ENCODE measurements at places on chromosomes 11 and 22.

- DNase-seq = no peak
Measured at GRCh38 chr11:36027731-36028130, 83.9 kb downstream of the LDLRAD3 start.

- DNase-seq = no peak
Measured at GRCh38 chr11:17185938-17186337, 21.8 kb downstream of the PIK3C2A start.

DNA sequence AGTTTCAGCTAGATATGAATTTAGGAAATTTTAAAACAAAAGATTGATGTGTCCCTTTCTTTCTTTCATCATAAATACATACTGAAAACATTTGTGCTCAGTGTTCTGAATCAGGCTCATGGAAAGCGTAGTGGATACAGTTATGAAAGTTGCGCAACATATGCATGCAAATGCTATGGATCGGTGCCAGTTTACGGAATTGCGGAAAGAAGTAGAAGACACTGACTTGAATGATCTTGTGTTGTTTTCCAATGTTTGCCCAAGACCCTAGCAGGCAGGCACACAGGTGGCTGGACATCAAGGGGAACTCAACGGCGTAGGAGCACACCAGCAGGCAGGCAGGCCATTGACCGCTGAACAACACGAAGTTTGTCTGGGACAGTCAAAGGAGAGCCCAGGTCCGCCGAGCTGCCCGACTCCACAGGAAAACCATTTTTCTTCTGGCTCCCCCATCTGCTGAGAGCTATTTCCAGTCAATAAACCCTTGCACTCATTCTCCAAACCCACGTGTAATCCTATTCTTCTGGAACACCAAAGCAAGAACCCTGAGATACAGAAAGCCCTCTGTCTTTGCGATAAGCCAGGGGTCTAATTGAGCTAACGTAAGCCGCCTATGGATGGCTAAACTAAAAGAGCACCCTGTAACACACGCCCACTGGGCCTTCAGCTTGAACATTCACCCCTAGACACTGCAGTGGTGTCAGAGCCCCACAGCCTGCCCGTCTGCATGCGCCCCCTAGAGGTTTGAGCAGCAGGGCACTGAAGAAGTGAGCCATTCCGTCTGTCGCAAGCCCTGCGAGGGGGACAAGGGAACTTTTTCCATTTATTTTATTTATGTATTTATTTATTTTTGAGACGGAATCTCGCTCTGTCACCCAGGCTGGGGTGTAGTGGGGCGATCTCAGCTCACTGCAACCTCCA lies 7.4 kb upstream of the BIRC3 start:
- no peak for DNase-seq

- no peak for DNase-seq
Measured at GRCh38 chr11:47399860-47400767, 8.3 kb upstream of the SLC39A13 start.

GRCh38 chr22:44797181-44797725 lies 44.9 kb downstream of the ARHGAP8 start:
- DNase-seq = no peak

- peak; percentile 75 for DNase-seq
Measured at GRCh38 chr11:17256512-17256911, 20.0 kb upstream of the NUCB2 start.

GRCh38 chr22:37568448-37569008 lies 8.2 kb downstream of the CDC42EP1 start:
- no peak for DNase-seq

DNA sequence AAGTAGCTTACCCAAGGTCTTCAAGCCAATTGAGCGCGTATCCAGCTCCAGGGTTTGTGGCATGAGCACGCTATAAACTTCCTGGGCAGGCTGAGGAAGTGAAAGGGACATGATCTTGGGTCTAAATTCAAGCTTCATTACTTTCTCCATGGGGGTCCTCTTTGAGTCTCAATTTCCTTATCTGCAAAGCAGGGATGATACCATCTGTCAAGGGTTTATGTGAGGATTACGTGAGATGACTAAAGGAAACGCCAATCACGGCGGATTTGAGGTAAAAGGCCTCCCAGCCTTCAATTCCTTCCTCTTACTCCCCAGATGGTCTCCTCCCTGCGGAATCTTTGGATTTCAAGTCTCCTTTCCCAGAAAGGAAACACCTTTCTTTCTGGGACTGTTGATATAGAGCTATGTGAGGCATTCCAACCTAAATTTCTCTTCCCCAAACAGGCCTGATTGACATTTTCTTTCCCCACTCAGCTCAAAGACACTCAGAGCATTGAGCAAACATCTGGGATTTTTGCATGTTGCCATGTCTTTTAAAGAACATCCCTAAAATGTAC lies 474.4 kb downstream of the INSC start:
- DNase-seq = no peak

- DNase-seq = no peak
Measured at GRCh38 chr11:84536456-84536855, 1090.7 kb downstream of the DLG2 start.

DNA sequence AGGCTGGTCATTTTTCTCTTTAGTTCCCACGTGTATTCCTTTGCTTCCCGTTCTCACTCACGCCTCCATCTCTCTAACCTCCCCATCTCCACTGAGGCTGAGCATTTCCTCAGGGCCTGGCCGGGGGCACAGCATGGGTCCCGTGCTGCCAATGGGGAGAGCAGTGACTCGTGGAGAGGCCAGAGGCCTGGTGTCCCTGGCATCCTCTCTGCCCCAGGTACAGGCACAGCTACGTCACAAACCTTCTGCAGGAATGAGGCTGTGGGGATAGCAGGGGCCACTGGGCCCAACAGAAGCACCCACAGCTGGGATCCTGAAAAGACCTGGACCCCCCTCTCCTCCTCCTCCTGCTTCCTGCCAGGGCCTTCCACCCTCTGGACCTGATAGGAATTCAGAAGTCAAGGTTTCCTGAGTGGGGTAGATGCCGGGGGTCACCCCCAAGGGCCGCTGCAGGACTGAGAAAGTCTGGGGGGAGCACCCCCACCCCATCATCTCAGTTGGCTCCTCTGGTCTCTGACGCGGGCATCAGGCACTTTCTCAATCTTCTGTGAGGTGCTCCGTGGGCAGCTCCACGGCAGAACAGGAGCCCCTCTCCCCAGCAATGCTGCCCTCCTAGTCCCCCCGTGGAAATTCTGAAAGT lies 11.8 kb downstream of the PNPLA5 start:
- DNase-seq = no peak

GRCh38 chr11:26827567-26828081 lies 105.8 kb upstream of the SLC5A12 start:
- DNase-seq = peak; percentile 72

GRCh38 chr11:13105237-13105844 lies 96.2 kb downstream of the RASSF10 start:
- DNase-seq = no peak

GRCh38 chr22:26367402-26368245 lies 61.4 kb upstream of the ASPHD2 start:
- peak; percentile 40 for DNase-seq

DNA sequence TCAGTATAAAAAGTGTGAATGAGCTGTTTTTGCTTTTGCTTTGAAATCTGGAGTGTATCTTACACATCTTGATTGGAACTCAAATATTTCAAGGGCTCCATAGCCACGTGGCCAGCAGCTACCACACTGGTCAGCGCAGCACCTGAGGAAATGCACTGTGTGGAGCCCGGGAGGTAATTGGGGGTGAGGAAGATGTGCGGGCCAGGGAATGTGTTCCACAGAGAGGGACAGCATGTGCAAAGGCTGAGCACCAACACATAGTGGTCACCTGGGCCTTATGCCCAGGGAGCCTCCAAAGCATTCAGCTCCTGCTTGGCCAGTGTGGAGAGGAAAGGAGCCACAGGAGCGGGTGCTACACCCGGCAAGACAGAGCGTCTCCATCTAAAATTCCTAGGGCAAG lies 20.8 kb downstream of the RELT start:
- DNase-seq = no peak

DNA sequence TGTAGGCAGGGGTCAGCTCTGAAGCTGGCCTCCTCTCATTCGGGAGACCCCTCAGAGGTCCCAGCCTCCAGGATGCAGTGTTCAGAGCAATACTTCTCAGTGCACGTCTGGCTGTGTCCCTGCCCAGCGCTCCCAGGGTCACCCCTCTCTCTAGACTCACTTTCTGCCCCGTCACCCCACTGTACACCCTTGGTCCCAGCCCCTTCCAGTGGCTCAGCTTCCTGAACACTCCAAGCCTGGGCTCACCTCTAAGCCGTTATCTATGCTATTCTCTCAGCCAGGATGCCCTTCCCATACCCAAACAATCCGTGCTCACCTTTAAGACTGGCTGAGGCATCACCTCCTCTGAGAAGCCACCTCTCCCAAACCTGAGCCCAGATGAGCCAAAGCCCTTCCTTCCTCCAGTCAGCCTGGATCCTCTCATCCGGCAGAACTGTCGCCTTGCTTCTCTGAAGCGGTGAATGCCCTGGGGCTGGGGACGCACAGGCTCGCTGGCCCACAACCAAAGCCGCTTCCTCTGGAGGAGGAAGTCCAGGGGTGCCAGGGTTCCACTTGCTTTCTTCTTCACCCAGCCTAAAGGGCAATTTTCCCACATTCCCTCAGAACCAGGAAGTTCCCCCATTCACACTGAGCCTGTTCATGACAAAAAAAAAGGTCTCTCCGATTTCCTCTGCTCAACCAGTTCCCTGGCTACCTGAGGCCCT lies 13.7 kb upstream of the CDKN1C start:
- no peak for DNase-seq

DNA sequence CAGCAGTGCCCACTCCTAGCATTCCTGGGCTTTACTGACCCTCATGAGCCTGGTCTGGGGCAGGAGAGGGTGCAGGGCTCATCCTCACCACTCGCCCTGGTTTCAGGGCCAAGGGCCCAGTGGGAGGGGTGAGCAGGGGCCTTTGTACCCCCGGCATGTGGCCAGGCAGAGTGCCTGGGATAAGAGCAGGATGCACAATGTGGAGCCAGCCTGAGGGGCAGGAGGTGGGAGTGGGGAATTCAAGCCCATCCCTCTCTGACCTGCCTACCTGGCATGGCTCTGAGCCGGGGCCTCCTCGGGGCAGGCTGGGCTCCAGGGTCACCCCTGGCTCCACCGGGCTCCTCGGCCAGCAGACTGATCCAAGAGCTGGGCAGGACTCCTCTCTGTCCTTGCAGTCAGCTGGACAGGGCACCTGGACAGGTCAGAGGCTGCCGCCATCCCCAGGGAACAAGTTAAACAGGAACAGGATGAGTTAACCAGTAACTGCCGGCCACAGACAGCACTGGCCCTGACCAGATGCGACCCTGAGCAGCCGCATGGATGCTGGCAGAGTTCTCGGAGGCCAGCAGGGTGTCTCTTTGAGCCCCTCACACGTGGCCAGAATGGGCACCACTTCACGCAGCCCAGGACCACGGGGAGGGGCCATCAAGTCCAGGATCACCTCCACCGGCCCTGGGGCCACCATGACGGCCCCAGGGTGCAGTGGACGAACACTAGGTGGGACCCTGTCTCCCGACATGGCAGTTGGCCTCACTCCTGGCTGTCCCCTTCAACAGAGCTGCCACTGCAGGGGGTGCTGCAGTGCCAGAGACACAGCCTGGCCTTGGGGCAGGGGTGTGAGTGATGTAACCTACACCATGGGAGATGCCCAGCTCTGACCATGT lies 5.0 kb downstream of the SIGIRR start:
- peak; percentile 80 for DNase-seq

GRCh38 chr11:125481531-125481930 lies 14.5 kb downstream of the FEZ1 start:
- no peak for DNase-seq

- DNase-seq = no peak
Measured at GRCh38 chr11:9726321-9727022, 62.6 kb downstream of the SWAP70 start.

DNA sequence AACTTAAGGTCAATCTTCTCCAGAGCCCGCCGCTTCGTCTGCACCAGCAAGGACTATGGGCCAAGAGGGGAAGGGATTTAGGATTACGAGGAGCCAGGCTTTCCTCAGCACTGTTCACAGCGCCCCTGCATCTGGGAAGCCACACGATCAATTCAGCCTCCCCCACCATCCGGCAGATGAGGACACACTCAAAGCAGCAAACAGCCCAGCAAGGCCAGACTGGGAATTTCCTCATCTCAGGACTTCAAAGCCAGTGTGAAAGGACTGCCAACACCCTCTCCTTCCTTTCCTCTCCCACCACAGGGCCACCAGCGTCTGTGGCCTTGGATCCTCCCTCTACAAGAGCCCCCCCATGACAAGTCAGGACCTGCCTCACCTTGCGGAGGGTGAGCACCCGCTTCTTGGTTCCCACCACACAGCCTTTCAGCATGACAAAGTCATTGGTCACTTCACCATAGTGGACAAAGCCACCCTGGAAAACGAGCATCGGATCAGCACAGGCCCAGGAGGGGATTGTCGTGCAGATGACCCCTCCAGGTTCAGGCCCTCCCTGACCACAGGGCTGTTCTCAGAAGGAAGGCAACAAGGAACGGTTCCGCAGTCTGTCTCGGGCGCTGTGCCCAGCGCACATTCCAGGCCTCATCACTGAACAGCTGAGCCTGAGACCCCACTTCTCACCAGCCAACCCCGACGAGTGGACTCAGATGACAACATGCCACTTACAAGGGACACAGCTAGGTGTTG lies 6.0 kb downstream of the RPL3 start:
- DNase-seq = no peak

DNA sequence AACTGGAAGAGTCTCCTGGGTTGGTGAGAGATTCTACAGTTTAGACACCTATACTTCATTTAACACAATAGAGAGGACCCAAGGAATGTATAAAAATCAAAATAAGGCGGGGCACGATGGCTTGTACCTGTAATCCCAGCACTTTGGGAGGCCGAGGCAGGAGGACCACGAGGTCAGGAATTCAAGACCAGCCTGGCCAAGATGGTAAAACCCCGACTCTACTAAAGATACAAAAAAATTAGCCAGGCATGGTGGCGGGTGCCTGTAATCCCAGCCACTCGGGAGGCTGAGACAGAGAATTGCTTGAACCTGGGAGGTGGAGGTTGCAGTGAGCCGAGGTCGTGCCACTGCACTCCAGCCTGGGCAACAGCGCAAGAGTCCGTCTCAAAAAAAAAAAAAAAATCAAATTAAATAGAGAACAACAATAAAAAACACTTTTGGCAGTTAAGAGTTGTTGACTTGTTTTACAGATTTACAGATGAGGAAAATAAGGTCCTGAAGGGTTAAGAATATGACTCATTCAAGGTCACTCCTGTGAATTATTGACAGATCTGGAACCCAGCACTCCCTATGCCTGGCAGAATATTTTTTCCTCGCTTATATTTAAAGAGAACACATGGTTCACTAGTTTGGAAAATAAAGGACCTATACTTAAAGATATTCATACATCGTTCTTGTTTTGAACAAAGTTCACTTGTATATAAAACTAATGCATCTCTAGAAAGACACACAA lies 5.2 kb downstream of the LGR4 start:
- DNase-seq = no peak

- DNase-seq = no peak
Measured at GRCh38 chr22:42626431-42626830, 11.7 kb upstream of the POLDIP3 start.

DNA sequence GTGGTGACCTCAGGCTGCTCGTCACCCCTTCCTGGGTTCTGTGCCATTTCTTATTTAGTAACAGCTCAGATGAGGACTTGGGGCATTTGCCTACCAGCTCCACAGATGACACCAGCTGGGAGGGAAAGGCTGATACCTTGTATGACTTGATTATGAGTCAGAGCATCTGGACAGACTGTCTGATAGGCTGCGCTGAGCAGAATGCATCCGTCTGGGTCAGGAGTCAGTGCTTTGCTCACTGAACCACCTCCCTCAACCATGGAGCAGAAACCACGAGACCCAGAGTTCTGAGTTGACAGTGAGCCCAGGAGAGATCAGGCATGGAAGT lies 6.8 kb downstream of the ST14 start:
- DNase-seq = peak; percentile 42

All from trophoblast cell (in vitro differentiated cells and primary cell).